ENCODE measurements at places on chromosomes 13 and 19. TPM values are rescaled to one million over a fixed set of nuclear protein-coding genes. Genes with fewer than 3 reads are reported as not detected.

GRCh38 chr13:26325876-26326275 is 71.9 kb downstream of the CDK8 start:
- H3K4me1 ChIP-seq = peaks cover 58% of the 10 kb centered on the region
- H3K4me3 ChIP-seq = no peak overlapping the region
- no peaks in the 10 kb centered on the region for H3K27me3 ChIP-seq
- H3K36me3 ChIP-seq = peaks cover 3% of the 10 kb centered on the region
- no peak overlapping the region for H3K27ac ChIP-seq
- no peak for DNase-seq

POU2F2 gene
- 55.6 TPM for total RNA-seq

TDRD12 gene
- 0.63 TPM for total RNA-seq

FSD1 gene
- 8.1 TPM for total RNA-seq

DNA sequence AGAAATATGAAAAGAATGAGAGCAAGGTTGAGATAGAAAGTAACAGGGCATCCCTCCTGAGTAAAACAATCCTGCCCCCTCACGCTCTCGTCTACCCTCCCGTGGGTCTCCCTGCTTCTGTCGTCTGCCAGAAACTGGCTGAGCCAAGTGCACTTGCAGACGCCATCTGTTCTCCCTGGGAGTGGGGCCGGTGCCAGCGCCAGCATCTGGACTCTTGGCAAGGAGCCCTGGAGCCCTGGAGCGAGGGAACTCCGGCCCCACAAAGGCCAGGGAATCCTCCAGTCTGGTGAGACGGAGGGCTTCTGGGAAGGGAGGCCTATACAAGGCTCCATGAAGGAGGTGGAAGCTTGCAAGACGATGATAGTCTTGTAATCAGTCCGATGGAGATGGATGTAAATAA is 2.3 kb upstream of the TMEM91 start:
- H3K27ac ChIP-seq = no peak overlapping the region
- DNase-seq = no peak
- H3K36me3 ChIP-seq = no peaks in the 10 kb centered on the region
- H3K4me3 ChIP-seq = no peak overlapping the region
- no peaks in the 10 kb centered on the region for H3K27me3 ChIP-seq

ZIK1 gene
- 3.6 TPM for total RNA-seq

DNA sequence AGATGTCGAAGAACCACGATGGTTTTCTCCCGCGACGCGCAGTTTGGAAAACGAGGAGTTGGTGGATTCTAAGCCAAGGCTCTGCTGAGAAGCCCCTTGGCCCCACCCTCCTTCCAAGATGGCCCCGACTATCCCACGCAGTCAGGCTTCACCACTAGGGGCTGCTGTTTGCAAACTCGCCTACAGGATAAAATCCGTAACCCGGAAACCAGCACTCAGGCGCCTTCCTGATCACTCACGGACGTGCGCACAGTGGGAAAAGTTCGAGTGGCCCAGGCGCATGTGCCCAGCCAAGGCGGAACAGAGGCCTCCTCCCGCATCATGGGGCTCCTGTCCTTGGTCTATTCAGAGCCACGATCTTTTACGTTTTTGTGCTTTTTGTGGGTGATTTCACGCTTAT is 19.2 kb upstream of the UQCR11 start:
- H3K36me3 ChIP-seq = peaks cover 8% of the 10 kb centered on the region
- peak; percentile 65 for DNase-seq
- H3K4me1 ChIP-seq = no peaks in the 10 kb centered on the region
- H3K27ac ChIP-seq = no peak overlapping the region

PIN1 gene
- total RNA-seq = 86.1 TPM

- DNase-seq = no peak
- H3K27me3 ChIP-seq = no peaks in the 10 kb centered on the region
- no peak overlapping the region for H3K27ac ChIP-seq
- peaks cover 37% of the 10 kb centered on the region for H3K4me1 ChIP-seq
Observed at GRCh38 chr13:41919031-41919740, 41.7 kb downstream of the VWA8 start.

GRCh38 chr13:64272681-64273080 is 2857.0 kb upstream of the PCDH20 start:
- no peaks in the 10 kb centered on the region for H3K4me1 ChIP-seq
- H3K36me3 ChIP-seq = no peaks in the 10 kb centered on the region
- no peak for DNase-seq
- H3K27me3 ChIP-seq = no peaks in the 10 kb centered on the region
- no peak overlapping the region for H3K4me3 ChIP-seq

GRCh38 chr19:41666075-41666474 is 22.0 kb downstream of the CEACAM7 start:
- H3K4me1 ChIP-seq = no peaks in the 10 kb centered on the region
- no peak overlapping the region for H3K4me3 ChIP-seq
- H3K27me3 ChIP-seq = peaks cover 38% of the 10 kb centered on the region
- no peak for DNase-seq

ATCAY gene
- not detected for total RNA-seq

DNA sequence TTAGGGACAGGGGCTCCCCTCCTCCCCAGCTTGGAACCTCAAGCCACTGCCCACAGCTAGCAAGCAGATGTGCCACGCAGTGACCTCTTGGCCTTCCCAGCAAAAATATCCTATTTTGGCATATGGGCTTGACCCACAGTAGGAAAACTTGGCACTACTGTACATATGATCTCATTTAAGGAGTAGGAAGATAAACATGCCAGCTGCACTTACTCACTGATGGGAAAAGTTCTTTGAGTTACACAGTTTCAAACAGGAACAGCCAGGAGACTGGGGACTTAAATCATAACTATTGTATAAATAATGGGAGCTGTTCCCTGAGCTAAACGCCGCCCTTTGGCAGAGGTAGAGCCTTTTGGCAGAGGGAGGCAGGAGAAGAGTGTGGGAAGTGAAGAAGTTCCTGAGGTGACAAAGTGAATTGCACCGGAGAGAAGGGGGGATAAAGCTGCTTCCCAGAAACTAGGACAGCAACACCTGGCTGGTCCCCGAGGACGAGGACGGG is 6.1 kb downstream of the SACS start:
- peaks cover 19% of the 10 kb centered on the region for H3K27me3 ChIP-seq
- no peaks in the 10 kb centered on the region for H3K4me1 ChIP-seq
- no peak overlapping the region for H3K4me3 ChIP-seq
- DNase-seq = no peak
- no peak overlapping the region for H3K27ac ChIP-seq

DNA sequence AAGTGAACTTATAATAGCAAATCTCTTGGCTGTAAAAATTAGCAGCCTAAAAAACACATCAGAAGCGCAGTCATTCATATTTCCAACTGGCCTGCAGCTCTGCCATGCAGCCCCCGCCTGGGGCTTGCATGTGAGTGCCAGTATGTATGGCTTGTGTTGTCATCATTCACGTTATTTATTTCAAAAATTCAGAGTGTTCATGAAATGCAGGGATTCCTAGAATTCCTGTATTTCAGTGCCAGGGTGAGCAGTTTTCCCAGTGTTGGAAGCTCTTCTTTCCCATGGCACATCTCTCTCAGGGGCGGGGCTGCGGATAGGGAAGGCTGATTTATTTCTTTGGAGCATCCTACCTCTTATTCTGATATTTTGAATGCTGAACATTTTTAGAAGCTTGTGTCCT is 234.6 kb downstream of the FGF9 start:
- H3K36me3 ChIP-seq = no peaks in the 10 kb centered on the region
- no peaks in the 10 kb centered on the region for H3K27me3 ChIP-seq
- no peak overlapping the region for H3K27ac ChIP-seq
- no peak overlapping the region for H3K4me3 ChIP-seq
- no peak for DNase-seq

DNA sequence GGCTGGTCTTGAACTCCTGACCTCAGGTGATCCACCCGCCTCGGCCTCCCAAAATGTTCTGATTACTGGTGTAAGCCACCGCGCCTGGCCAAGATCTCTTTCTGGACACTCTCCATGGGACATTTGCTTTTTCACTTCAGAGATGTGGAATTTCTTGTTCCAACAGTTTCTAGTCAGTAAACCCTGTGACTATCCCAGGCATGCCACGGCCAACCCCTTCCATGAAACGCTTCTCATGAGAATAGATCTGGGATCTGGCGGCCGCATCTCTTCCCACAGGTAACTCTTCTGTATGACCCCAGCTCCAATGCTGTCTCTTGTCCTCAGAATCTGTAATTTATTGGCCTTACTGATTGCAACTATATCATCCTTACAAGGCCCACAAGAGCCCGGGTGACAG is 16.2 kb downstream of the PLPP2 start:
- H3K27me3 ChIP-seq = peaks cover 42% of the 10 kb centered on the region
- no peak overlapping the region for H3K4me3 ChIP-seq

ATP8A2 gene
- total RNA-seq = 0.29 TPM

DNA sequence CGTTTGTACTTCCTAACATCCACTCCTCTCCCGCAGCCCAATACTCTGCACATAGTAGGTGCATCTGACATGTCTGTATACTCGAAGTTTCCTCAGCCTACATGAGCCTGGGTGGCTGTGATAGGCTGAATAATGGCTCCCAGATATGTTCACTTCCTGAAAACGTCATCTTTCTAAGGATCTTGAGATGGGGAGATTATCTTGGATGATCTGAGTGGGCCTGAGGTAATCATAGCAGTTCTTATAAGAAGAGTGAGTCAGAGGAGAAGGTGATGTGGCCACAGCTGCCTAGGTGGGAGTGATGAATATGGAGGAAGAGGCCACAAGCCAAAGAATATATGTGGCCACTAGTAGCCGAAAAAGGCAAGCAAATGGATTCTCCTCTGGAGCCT is 84.2 kb downstream of the AKAP11 start:
- H3K36me3 ChIP-seq = peaks cover 3% of the 10 kb centered on the region
- H3K4me1 ChIP-seq = peaks cover 63% of the 10 kb centered on the region
- peak overlapping the region; percentile 30 for H3K4me3 ChIP-seq
- H3K27me3 ChIP-seq = no peaks in the 10 kb centered on the region
- peak; percentile 74 for DNase-seq
- H3K27ac ChIP-seq = peak overlapping the region; percentile 98

- peaks cover 14% of the 10 kb centered on the region for H3K27me3 ChIP-seq
- peak overlapping the region; percentile 34 for H3K4me3 ChIP-seq
- peak overlapping the region; percentile 4 for H3K27ac ChIP-seq
Observed at GRCh38 chr19:13100841-13101589, 1.6 kb downstream of the LYL1 start.

DNA sequence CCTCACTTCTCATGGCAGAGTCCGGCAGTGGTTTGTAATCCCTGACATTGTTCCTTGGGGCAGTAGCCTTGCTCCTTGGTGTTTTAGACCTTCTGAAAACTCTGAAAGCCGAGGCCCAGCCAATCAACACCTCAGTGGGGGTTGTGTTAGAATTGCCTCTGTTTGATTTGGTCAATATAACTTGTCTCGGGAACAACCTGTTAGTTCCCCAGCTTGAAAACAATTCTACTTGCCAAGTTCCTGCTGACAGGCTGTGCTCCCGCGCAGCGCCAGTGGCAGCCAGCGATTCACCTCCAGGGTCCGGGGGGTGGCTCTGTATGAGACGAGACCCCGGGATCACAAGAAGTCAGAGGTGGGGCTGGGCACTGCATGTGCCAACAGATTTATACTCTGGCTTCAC is 81.4 kb upstream of the MEDAG start:
- H3K4me1 ChIP-seq = no peaks in the 10 kb centered on the region
- peaks cover 4% of the 10 kb centered on the region for H3K27me3 ChIP-seq
- H3K27ac ChIP-seq = no peak overlapping the region
- no peaks in the 10 kb centered on the region for H3K36me3 ChIP-seq
- H3K4me3 ChIP-seq = no peak overlapping the region

ZNF554 gene
- 2.0 TPM for total RNA-seq

DNA sequence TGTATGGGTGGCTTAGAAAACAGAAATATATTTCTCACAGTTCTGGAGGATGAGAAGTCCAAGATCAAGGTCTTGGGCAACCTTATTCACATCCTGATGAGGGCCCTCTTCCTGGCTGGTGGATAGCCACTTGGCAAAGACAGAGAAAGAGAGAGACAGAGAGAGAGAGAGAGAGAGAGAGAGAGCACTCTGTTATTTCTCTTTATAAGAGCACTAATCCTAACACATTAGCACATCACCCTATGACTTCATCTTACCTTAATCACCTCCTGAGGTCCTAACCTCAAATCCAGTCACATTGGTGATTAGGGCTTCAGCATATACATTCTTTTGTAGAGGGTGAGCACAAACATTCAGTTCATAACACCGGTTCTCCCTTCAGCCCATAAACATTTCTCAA is 430.3 kb downstream of the EFNB2 start:
- no peaks in the 10 kb centered on the region for H3K36me3 ChIP-seq
- no peaks in the 10 kb centered on the region for H3K4me1 ChIP-seq
- no peaks in the 10 kb centered on the region for H3K27me3 ChIP-seq
- DNase-seq = no peak
- no peak overlapping the region for H3K4me3 ChIP-seq
- H3K27ac ChIP-seq = no peak overlapping the region

DNA sequence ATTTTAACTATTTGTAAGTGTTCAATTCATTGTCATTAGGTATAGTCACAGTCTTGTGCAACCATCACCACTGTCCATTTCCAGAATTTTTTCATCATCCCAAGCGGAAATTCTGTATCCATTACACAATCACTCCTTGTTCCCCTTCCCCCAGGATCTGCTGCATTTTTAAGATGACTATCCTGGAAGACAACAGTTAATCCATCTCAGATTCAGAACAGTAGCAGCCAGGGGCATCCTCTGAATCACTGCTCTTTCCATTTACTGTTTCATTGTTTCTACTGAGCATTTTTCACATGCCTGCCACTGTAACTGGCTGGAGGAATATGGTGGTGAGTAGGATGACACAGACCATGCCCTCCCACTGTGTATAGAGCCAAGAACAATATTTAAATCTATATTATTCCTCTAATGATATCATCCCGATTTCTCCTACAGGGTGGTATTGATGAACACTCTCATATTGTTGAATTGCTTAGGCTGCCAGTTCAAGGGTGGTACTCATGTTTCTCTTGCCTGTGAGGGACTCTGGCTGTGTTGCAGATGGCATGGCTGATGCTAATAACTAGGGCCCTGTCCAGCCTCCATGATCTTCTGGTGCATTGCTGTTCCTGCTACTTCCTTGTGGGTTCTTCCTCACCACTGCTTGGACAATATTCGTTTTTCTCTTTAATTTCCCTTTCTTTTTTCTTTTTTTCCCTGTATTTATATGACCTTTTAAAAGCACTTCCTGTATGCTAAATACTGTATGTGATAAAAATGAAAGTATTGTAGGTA is 59.0 kb downstream of the WDFY2 start:
- H3K27me3 ChIP-seq = no peaks in the 10 kb centered on the region
- H3K4me3 ChIP-seq = no peak overlapping the region
- no peaks in the 10 kb centered on the region for H3K36me3 ChIP-seq
- DNase-seq = peak; percentile 18
- H3K27ac ChIP-seq = no peak overlapping the region

GRCh38 chr19:33627526-33627925 is 5.8 kb downstream of the CHST8 start:
- no peak overlapping the region for H3K4me3 ChIP-seq
- H3K4me1 ChIP-seq = no peaks in the 10 kb centered on the region
- H3K27ac ChIP-seq = no peak overlapping the region

Data from activated CD4-positive, alpha-beta memory T cell treated with anti-CD3 and anti-CD28 coated beads for 36 hours (primary cell).